ENCODE measurements at places on chromosomes 1 and 21.

DNA sequence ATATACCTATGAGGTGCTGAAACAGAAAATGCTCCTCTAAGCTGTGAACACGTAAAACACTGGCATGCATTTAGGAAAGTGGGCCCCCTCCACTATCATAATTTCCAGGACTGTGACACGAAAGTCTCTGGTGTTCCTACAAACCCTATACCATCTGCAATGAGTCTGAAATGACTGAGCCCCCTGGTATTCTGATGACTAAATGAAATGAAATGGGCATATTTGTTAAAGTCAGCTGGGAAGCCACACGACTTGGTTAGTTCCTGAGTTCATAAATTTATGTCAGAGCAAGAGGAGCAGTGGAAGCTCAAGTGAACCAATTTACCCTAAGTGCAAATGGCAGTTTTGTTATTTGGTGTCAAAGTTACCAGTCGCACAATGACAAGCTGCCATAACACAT, 182.3 kb downstream of the KCTD3 start:
- no peak for DNase-seq

GRCh38 chr1:91791103-91791502, 94.8 kb downstream of the TGFBR3 start:
- DNase-seq: no peak

- DNase-seq: no peak
Observed at GRCh38 chr1:33346927-33347649, 26.2 kb upstream of the A3GALT2 start.

GRCh38 chr1:28343405-28343804, 14.6 kb downstream of the MED18 start:
- no peak for DNase-seq

DNA sequence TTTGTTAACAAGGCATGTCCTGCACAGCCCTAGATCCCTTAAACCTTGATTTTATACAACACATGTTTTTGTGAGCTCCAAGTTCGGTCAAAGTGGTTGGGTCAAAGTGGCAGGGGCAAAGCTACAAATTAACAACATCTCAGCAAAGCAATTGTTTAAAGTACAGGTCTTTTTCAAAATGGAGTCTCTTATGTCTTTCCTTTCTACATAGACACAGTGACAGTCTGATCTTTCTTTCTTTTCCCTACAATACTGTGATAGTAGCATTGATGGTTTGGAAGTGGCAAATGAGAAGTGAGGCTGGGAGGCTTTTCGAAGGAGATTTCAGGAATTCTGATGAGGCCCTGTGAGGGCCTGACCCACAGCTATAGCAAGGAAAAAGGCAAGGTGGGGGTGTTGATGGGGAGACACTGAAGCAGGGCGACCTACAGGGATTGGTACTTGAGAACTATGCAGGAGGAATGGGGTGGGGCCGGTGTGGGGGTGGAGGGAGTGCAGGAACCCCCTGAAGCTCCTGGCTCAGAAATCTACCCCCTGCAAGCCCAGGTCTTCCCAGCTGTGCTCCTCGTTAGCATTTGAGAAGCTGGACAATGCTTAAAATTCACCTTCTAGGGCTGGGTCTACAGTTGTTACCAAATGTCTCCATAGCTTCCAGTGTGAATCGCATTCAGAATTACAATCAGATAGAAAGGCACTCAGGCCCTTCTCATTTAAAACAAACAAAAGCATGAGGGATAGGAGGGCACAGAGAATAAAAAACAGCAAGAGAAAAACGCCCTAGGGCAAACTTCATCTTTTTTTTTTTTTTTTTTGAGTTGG, 102.6 kb upstream of the PPM1J start:
- DNase-seq: no peak

- DNase-seq: no peak
Observed at GRCh38 chr1:89600451-89601224, 32.3 kb upstream of the LRRC8C start.

DNA sequence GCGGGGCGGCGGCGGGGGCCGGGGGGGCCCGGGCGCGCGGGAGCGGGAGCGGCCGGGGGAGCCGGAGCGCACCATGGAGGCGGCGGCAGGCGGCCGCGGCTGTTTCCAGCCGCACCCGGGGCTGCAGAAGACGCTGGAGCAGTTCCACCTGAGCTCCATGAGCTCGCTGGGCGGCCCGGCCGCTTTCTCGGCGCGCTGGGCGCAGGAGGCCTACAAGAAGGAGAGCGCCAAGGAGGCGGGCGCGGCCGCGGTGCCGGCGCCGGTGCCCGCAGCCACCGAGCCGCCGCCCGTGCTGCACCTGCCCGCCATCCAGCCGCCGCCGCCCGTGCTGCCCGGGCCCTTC, 546 bp downstream of the SKI start:
- no peak for DNase-seq

DNA sequence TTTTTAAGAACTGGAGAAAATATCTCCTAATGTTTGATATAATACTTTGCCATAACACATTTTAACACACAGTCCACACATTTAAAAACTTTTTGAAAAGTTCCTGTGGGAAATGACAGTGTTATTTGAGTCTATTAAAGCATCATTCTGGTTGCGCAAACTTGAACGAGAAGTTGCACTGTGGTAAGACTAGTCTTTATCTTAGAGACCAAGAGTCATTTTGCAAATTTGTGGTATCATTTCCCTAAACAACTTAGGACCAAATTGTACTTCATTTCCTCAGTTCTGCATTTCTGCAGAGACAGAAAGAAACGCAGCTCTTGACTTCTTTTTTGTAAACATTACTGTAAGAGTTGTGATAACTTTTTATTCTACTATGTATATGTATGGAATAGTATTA, at the start of gene RGS18:
TSS of gene RGS18 (plus strand) at position 282 of the 400 bp plus-strand sequence. CDS start 176 bp downstream, outside the sequence.
- peak; percentile 64 for DNase-seq

- DNase-seq: peak; percentile 74
Observed at GRCh38 chr1:217135569-217135915, 412.3 kb upstream of the ESRRG start.

GRCh38 chr1:204293605-204294337, 66.0 kb downstream of the PLEKHA6 start:
- DNase-seq: peak; percentile 68

Data from cardiac muscle cell (in vitro differentiated cells and primary cell).